ENCODE measurements at places on chromosomes 6 and 20.
A peak's percentile ranks its signal among the peaks of the same experiment; 100 is the strongest.

- DNase-seq: no peak
These were observed 1117.9 kb upstream of the FLRT3 start for GRCh38 chr20:15455279-15455678.

- DNase-seq: no peak
These were observed 158.3 kb downstream of the HDGFL1 start for GRCh38 chr6:22727710-22728109.

GRCh38 chr6:47288267-47289090, 21.2 kb downstream of the TNFRSF21 start:
- no peak for DNase-seq

- no peak for DNase-seq
These were observed 100.6 kb downstream of the MAP3K4 start for GRCh38 chr6:161091972-161092701.

GRCh38 chr6:116783852-116784251, 18.3 kb upstream of the FAM162B start:
- DNase-seq: no peak

DNA sequence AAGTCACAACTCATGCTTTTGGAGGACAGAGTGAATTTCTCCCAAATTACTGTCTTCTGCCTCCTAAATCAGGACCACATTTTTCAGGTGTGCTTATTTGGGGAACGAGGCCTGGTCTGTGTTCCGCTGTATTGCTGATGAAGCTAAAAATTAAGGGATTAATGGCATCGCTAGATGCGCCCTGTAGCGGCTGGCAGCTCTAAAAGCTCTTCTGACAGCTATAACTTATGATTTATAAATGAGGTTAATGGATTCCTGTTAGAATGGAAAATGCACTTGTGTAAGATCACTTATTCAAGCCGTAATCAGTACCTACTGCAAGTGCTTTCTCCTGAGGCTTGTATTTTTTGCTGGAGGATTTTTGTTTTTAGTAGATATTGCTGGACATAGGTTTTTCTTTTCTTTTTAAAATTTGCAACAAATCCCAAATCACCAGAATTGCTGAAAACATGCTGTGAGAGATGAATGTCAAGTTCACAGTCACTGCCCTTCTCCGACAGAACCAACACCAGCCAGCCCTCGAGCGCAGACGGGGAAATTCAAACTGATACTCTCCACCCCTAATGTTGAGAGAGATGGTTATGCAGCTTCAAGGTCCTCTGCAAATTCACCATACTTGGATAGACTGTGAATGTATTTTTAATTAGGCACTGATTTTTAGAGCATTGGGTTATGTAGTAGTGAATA, 49.1 kb downstream of the AKAP12 start:
- DNase-seq: no peak

- DNase-seq: no peak
These were observed 37.6 kb upstream of the BLCAP start for GRCh38 chr20:37565134-37565811.

GRCh38 chr20:10992731-10993130, 318.9 kb upstream of the JAG1 start:
- no peak for DNase-seq

DNA sequence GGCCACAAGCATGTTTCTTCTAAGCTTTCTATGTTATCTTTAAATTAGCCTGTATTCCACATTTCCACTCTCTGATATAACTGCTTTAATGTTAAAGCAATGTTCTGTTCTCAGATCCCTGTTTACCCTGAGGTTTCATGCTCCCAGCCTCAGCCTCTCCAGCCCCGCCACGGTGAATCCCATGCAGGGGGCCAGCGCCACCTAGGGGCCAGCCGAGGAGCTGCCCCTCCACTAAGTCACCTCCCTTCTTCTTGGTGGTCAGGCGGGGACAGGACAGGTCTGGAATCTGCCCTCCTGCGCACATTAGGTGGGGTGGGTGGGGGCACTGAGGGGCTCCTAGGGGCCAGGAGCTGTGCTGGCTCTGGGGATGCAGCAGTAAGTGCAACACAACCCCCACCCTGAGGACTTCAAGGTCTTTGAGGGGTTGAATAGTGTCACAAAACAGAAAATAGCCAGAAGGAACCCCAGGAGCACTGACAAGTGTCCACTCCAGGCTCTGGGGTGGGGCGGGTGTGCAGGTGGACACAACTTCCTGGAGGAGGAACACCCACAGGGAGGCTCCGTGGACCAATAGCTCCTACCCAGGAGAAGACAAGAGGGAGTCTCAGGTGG, 61.6 kb downstream of the RAB44 start:
- DNase-seq: peak; percentile 71

DNA sequence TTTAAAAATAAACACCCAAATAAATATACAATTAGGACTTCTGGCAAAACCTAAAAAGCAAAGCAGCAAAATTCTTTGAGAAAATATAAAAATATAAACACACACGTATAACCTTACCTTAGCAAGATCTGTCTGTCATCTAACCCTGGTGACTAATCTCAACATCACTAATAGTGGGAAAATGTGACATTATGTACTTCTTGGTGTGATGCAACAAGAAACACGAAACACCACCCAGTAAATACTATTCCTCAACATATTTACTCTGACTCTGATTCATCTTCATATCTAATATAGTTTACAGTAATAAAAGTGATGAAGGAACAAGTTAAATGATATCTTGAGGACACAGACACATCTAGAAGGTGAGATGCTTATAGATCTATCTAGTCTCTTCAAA, 332.6 kb upstream of the MANEA start:
- no peak for DNase-seq

GRCh38 chr6:8181160-8181881, 79.0 kb upstream of the EEF1E1 start:
- no peak for DNase-seq

DNA sequence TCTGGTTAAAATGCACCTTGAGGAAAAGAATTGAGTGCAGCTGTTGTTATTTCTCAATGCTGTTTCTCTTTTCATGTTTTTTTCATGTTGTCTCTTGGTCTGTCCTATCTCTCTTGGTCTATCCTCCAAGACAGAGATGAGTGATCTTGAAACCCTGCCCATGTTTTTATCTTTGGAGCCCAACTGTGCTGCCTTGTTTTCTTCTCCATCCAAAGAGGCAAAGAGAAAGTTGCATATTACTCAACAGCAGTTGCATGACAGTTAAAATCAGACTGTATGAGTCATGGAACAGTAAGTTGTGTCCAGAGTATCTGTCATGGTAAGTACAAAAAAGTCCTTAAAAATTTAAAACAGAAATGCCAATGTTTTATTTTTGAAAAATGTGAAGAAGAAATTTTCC, 26.2 kb downstream of the BCAS1 start:
- no peak for DNase-seq

GRCh38 chr6:11953641-11954040, 58.5 kb upstream of the HIVEP1 start:
- DNase-seq: no peak

- DNase-seq: no peak
These were observed 12.6 kb downstream of the SYNJ2 start for GRCh38 chr6:157994125-157994795.

GRCh38 chr20:17895641-17896171, 72.9 kb downstream of the SNX5 start:
- no peak for DNase-seq

DNA sequence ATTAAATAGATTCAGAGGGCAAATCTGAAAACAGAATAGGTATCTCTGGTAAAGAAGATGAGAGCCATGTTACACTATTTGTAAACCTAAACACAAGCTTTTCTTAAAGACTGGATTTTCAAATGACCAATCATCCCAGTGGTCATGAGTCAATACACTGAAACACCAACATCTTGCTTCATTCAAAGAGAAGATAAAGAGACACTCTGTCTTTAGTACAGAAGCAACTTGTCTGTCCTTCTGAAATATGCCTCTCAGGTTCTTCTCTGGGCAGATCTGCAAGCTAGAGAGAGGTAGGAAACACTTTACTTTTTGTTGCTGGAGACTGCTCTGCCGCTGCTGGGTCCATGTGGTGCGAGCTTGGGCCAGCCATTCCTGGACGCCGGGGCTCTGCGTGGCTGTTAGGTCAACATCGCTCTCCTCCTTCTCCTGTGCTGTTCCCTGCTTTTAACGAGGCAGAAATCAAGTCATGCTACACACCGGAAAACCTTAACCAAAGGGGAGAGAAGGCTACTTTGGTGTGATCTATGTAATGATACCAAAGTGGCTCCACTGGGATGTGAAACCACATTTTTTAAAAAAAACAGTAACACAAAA, 368.2 kb downstream of the SYNE1 start:
- no peak for DNase-seq

GRCh38 chr20:34528921-34529297, 12.7 kb downstream of the DYNLRB1 start:
- DNase-seq: no peak

GRCh38 chr20:6863798-6864201, 96.3 kb downstream of the BMP2 start:
- DNase-seq: no peak

GRCh38 chr20:43178080-43178479, 11.6 kb downstream of the PTPRT start:
- peak; percentile 28 for DNase-seq

DNA sequence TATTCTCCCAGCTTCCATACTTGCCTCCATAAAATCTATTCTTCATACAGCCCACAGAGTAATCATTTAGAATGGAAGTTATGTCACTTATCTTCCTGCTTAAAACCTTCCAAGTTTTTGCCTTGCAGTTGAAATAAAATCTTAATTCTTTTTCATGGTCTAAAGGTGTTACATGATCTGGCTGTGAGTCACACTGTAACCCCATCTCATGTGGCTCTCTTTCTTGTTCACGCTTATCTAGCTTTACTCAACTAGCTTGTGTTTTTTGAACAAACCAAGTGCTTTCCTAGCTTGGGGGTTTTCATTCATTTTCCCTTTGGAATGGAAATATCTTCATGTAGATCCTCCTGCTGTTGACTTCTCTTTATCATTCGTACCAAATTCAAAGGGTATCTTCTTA, 23.6 kb upstream of the THEMIS start:
- DNase-seq: no peak

- peak; percentile 83 for DNase-seq
These were observed 64.4 kb downstream of the GTF2H5 start for GRCh38 chr6:158232316-158233213.

DNA sequence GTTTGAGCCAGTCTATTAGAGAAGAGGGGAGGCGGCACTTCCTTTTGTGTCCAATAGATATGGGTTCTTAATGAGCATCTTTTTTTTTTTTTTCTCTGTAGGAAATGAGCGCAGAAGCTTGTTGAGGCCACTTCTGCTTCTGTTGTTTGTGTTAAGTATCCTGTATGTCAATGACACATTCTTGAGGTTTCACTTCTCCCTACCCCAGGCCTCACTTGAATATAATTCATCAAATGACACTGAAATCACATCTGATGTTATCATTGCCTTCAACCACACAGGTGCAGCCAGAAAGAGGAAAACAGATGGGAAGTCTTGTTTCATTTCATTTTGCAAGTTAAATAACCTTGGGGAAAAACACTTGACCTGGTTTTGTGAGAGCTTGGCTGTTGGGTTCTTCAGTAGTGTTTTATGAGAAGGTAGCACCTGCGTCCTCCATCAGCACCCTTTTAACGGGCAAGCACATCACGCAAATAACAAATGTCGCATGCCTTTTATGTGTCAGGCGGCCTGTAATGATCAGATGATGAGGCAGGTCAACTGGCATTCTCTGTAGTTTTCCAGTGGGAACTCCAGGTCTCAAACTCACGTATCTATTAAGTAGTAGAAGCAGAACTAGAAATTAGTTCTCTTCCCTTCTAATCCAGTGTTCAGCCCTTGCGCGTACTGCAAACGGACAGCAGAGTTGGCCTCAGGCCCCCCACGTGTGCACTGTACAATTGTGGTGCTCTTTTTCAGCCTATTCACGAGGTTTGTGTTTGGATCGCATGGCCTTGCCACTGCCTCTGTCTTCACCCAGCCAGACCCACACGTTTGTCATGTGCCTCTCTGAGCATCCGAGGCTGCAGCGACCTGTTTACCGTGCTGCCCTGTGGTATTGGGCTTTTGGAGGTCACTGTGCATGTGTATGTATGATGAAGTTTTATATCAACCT, 23.5 kb downstream of the PLEKHG1 start:
- DNase-seq: no peak

DNA sequence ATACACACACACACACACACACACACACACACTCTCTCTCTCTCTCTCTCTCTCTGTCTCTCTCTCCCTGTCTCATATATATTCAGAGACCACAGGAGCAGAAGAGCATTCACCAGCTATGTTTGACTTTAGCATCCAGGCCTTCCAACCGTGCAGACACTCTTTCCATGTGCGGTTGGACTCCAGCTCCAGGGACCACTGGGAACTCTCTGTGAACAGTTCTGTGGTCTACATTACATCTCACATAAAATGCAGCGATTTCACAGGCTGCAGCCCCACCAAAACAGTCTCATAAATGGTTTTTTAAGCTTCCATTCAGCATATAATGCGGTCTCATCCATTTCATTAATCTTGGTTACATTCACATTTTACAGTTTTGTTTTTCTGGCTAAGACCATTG, 508.4 kb upstream of the SULF2 start:
- no peak for DNase-seq

GRCh38 chr6:41275489-41275888, 11.0 kb downstream of the TREM1 start:
- no peak for DNase-seq

Measured in large intestine (tissue), 12 donors.